G401 (cell line): ENCODE measurements at places on chromosomes 16 and 17. TPM values are rescaled to one million over a fixed set of nuclear protein-coding genes. Genes with fewer than 3 reads are reported as not detected.

NPIPB2 gene
- total RNA-seq = 0.43 and 0.47 TPM in 2 replicates

PHOSPHO1 gene
- 3.5 and 4.1 TPM in 2 replicates for total RNA-seq

DNA sequence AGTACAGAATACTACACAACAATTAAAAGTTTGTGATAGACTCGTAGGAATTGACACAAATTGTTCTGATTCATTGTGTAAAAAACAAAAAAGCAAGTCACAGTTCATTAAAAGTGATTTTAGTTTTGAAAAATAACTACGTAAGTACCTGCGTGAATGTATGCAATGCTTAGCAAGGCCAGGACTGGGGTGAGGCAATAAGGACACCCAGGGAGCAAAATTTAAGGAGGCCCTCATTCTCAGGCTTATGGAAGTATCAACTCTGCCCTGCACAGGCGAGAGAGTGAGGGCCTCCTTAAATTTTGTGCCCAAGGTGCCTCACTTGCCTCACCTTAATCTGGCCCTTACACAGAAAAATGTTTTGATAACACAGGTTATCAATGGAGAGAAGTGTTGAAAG is 31.4 kb downstream of the NOG start:
- no peak for DNase-seq

GRCh38 chr17:69779378-69780214 is 295.4 kb upstream of the KCNJ16 start:
- no peak for DNase-seq
